D721Med (cell line): ENCODE measurements at places on chromosomes 6 and 20.

GRCh38 chr20:49851991-49852390 is 39.4 kb downstream of the SLC9A8 start:
- DNase-seq: no peak

DNA sequence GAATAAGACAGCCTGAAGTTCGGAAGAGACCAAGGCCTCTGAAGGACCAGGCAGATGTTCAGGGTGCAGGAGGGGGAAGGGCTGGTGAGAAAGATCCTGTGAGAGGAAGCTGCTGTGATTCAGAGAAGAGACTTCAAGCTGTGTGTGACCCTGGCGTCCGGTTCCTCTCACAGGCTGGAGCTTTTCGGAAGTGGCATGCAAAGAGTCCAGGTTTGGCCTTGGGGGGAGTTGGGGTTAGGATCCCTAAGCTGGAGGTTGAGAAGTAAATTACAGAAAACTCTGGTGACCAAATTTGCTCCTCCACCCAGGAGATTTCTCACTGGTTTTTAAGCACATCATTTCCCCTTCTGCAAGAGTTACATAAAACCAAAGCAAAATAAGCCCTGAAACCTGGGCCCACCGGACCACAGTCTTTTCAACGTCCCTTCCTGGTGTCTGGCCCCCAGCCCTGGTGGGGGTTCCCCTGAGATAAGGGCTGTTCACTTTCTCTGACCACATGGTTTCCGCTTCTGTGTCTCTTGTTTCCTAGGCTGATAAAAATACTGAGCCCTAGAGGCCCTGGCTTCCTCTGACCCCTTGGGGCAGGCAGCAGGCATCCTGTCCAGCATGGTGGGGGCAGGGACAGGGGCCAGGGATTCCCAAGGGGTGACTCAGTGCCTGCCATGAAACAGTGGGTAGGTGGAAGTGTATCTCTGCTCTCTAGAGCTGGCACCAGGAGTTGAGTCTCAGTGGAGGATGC is 12.0 kb upstream of the LTA start:
- DNase-seq: no peak

DNA sequence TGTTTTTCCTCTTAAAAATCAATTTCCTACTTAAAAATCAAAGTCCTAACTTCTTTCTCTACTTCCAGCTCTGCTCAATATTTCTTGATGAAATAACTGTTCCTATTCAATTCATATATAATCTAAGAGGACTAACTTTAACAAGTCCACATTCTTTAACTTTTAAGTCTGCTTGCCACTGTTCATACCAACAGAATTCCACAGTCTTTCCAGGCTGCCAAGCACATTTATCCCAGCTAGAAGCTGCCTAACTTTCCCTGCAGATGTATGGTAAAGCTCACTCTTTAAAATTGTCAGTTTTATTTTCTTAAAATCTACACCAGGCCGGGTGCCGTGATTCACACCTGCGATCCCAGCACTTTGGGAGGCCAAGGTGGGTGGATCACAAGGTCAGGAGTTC is 11.5 kb downstream of the CALHM6 start:
- no peak for DNase-seq

DNA sequence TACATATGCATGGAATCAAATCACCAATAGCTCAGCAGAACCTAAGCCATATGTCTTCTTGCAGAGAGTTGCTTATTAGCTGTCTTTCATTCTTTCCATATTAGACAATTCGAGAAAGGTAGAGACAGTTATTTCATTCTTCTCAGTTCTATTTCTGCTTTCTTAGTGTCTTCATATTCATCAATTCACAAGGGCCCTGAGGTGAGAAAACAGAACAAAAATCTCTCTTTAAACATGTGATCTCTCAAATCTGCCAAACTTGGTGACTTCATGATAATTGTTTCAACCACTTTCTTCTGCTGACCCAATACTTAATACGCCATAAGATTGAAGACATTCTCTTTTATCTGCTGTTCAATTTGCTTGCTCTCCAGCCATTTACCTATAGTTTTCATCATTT is 229.7 kb upstream of the MARCKS start:
- DNase-seq: no peak

GRCh38 chr6:166567107-166567506 is 19.4 kb downstream of the RAMACL start:
- DNase-seq: no peak

GRCh38 chr6:136079701-136080565 is 170.2 kb downstream of the MTFR2 start:
- no peak for DNase-seq
